ENCODE measurements at places on chromosomes 7 and 10. TPM values are rescaled to one million over a fixed set of nuclear protein-coding genes. Genes with fewer than 3 reads are reported as not detected.

ACSM6 gene
- not detected for total RNA-seq

CYP26C1 gene
- not detected for total RNA-seq

CRPPA gene
- total RNA-seq = 0.94 TPM

TMEM139 gene
- total RNA-seq = not detected

ZNF25 gene
- 10.7 TPM for total RNA-seq

IFIT1 gene
- total RNA-seq = 12.6 TPM

ARHGAP12 gene
- 27.5 TPM for total RNA-seq

SKIDA1 gene
- 1.4 TPM for total RNA-seq
